ENCODE measurements at places on chromosomes 11 and 22.

DNA sequence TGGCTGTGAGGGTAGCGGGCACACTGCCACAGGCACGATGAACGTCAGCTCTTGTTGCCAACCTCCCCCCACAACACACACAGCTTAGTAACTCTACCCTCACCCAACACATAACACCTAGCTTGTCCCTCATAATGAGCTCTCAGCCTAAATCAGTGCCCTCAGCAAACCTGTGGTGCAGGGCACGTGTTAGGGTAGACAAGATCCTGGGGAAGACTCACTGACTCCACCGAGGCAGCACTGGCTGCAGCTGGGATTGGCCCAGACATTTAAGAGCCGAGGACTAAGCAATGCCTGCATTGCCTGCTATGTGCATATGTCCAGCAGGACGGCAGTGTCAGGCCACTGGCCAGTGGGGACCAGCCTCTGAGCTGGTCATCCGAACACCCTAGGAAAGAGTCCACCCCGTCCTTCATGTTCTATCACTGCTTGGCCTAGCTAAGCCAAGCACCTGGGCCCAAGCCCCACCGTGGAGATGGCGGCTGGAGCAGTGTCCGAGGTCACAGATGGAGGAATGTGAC lies 32.9 kb upstream of the TRIM29 start:
- DNase-seq = no peak

- no peak for DNase-seq
These were observed 1.4 kb downstream of the RAB36 start for GRCh38 chr22:23146478-23147205.

DNA sequence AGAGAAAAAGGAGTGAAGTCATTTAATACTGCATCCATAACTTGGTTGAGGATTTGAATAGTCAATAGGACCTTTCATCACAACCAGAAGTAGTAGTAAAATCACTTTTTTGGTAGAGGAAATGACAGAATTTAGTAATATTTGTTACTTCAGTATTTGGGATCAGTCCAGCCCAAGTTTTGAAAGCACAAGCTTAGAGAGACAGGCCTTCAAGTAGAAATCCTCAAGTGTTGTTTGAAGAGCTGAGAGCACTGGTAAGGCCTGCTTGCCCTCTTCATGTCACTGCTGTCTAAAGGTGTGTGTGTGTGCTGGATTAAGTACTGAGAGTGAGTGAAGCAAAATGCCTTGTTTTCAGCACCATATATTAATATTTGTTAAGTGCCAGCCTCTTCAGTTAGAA lies 137.3 kb downstream of the WNT11 start:
- DNase-seq = no peak

GRCh38 chr11:17394743-17395390 lies 6.4 kb upstream of the KCNJ11 start:
- no peak for DNase-seq

DNA sequence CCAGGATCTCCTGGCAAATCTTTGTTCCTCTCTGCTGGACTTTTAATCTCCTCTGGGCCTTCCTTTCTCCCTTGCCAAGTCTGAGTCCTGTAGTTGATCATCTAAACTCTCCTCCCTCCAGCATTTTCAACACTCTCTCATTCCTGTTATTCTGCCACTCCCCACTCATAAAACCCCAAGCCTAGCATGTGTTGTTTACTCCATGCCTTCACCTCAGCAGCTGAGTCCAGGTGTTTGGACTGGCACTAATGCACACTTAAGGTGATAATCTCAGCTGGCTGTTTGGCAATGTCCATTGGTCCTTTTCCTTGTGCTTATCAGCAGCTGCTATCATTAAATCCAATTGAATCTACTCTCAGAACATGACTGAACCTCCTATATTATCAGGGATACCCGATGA lies 876.8 kb upstream of the TENM4 start:
- no peak for DNase-seq

GRCh38 chr11:126645186-126645585 lies 289.7 kb downstream of the ST3GAL4 start:
- DNase-seq = no peak

- no peak for DNase-seq
These were observed 104.5 kb upstream of the LMO1 start for GRCh38 chr11:8368194-8368593.

GRCh38 chr22:40580631-40581030 lies 55.9 kb downstream of the MRTFA start:
- no peak for DNase-seq

- DNase-seq = no peak
These were observed 17.7 kb downstream of the MGAT3 start for GRCh38 chr22:39474351-39475111.

DNA sequence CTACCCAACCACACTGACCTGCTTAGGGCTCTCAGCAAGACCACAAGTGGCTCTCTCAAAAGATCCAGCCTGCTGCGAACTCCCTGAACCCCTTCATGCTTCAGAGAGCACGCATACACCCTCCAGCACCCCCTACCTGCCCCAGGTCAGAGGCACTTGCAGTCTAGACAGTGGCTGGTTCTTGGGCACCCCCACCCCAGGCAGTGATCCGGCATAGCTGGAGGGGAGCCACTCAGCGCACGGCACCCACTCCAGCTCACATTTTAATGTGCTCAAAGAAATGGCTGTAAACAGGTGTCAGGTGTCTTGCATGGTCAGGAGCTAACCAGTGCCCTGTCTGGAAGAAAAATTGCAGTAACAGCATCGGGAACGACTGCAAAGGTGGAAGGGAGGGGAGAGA lies 140.8 kb downstream of the PKNOX2 start:
- no peak for DNase-seq
